ENCODE measurements at places on chromosomes 6 and 20.

DNA sequence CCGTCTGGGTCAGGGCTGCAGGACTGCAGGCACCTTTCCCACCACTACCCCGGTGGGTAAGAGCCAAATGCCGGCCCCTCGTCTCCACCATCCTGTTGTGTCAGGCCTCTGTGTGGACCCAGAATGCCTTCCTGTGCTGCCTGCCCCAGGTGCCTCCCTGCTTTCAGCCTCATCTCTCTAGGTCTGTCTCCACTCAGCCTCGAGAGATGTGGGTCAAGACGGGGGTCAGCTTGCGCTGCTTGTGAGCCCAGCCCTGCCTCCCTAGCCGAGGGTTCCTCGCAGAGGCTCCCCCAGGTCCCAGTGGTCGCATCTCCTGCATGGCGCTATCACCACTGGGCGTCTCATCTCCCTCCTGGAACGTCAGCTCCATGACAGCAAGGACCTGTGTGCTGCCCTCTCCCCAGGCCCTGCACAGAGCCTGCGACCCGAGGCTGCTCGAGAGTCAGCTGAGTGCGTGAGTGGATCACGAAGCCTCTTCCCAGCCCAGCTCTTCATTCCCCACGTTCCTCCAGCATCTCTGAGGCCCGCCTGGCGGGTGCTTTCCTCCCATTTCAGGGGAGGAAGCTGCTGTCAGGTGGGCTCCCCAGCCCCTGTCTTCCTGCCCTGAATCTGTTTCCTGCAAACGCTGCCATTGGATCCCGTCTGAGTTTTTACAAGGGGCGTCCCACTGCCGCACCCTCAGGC, 38.7 kb upstream of the ZBP1 start:
- DNase-seq = peak; percentile 13

DNA sequence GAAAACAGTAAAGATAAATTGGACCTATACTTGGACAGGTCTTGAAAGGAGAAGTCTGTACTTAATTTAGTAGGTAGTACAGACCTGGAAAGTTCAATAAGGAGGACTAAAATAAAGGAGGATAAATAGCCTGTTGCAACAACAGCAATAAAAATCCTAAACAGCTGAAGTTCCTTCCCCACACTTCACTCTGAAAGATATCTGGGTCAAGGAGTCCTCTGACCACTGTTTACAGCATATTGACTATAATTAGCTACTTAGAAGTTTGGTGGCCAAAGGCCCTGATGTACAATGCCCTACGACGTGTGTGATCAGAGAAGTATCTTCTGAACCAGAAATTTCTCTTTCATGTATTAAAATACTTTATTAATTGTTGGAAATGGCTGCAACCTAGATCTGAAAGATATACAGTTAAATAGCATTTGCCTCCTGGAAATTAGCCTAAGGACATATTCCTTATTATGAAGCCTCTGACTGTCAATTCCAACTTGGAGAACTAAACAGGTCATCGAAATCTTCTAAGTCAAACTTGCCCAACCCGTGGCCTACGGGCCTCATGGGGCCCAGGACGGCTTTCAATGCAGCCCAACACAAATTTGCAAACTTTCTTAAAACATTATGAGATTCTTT, 82.8 kb downstream of the KIF13A start:
- no peak for DNase-seq

DNA sequence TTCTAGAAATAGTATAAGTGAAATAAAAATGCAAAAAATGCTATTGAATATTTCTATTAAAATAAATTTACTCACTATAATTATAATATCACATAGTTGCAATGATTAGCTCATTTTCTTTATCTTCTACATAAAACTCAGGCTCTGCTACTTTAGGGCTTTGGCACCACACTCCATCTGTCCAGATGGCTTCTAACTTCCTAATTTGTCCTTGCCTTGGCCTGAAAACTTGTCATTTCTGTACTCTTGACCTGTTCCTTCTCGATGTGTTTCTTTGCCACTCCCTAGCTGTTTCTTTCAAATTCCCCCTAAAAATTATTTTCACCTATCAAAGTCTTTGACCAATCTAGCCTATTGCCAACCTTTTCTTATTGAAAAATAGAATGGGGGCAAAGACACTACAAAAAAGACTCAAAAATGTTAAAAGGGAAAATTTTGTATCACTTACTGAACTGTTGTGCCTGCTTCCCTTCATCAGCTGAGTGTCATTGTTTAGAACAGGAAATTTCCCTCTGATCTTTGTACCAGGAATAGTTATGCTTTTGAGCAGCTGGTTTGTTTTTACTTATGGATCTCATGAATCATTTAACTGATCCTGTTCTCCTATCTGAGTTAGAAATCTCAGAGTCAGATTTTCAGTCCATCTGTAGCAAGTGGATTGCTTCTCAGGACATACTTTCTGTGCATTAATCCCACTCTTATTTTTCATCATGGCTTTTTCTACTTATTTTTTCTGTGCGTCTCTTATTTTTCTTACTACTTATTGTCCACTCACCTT, 279.2 kb upstream of the CNR1 start:
- no peak for DNase-seq

DNA sequence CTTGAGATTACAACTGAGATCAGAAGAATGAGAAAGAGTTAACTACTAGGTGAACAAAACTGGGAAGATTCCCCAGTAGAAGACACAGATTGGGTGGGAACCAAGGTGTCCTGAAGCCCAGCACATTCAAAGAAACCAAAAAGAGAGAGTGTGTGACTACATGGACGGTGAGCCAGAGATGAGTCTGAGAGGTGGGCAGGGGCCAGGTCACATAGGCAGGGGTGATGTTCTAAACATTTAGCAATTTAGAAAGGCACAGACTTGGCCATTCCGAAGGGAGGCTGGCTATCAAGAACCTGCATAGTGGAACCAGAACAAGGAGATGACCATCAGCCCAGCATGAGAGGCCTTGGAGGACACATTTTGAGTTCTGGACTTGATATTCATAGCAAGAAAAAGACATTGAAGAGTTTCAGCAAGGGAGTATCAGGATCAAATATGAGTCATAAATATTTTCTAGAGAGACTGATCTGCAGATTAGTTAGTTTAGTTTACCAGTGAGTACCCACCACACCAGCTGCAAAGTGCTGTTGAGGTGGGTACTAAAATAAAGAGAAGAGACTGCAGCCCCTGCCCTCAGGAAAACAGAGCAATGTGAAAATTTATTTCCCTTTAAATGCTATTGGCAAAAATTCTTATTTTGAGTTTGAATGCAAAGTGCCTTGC, 340.5 kb upstream of the PRDM1 start:
- no peak for DNase-seq

- no peak for DNase-seq
These were observed 48.1 kb upstream of the UST start for GRCh38 chr6:148698671-148699180.

GRCh38 chr20:46690219-46691106, 1.2 kb upstream of the TP53RK start:
- DNase-seq = no peak
